ENCODE measurements at places on chromosomes 5 and 9.

DNA sequence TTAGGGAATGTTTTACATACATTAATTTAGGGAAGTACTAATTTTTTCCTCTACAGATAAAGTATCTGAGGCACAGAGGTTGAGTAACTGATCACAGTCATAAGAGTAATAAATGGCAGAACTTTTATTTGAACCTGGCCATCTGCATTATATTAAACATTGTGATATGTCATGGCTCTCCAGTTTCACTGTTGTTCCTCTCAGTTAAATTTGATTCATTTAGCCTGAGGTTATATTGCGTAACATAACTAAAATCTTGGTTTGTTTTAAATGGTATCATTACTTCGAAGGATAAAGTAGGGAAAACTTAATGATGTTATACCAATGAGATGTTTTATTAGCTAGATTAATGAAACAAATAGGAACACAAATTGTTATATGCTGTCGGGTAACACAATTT, 284.4 kb downstream of the KDM4C start:
- no peak for DNase-seq

DNA sequence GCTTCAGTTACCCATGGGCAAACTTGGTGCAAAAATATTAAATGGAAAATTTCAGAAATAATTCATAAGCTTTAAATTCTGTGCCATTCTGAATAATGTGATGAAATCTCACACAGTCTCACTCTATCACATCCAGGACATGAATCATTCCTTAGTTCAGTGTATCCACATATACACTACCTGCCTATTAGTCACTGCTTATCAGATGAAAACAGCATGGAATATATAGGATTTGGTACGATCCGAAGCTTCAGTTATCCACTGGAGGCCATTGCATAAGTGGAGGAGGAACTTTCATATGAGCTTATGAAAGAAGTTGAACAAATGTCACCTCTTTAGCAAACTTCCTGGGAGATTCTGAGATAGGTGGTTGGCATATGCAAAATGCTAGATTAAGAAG, 64.2 kb downstream of the GAPVD1 start:
- DNase-seq = no peak

- DNase-seq = no peak
These were observed 12.2 kb downstream of the IL9 start for GRCh38 chr5:135883441-135883840.

DNA sequence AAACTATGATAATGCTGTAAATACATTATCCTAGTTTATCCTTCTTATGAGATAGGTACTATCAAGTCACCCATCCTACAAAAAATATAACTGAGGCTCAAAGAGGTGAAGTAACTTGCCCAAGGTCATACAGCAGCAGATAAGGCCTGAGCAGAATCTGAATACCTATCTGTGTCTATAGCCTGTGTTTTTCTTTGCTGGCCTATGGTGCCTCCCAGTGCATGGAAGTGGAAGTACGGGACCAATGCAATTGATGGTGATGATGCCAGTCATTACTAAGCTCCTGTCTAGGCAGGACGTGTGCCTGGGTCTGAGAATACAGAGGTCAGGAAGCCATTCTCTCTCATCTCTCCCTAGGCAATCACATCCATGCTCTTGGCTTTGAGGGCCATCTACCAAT, 67.8 kb downstream of the FAT2 start:
- DNase-seq = no peak

- peak; percentile 33 for DNase-seq
These were observed 650 bp downstream of the ELP1 start for GRCh38 chr9:108933231-108933717.

DNA sequence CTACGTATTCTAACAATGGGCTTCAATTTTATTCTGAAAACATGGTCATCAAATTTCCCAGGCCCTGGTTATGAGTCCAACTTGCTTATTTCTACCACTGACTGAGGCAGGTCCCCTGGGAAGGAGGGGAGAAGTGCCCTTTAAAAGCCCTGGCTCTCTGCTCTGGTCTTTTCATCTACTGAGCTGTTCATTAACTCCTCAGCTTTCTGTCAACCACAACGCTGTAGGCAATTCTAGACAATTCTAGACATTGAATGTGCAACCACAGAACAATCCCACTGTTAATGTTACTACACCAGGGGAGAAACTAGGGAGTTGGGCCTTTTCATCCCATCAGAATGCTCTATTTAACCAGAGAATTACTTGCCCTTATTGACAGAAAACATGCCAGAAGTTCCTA, 10.0 kb downstream of the MOCS2 start:
- DNase-seq = no peak

- DNase-seq = no peak
These were observed at the start of gene HSDL2 for GRCh38 chr9:112380102-112380824. Gene HSDL2, plus strand, starts transcription at chr9:112380108. Its CDS starts 56 bp downstream, at chr9:112380164.

DNA sequence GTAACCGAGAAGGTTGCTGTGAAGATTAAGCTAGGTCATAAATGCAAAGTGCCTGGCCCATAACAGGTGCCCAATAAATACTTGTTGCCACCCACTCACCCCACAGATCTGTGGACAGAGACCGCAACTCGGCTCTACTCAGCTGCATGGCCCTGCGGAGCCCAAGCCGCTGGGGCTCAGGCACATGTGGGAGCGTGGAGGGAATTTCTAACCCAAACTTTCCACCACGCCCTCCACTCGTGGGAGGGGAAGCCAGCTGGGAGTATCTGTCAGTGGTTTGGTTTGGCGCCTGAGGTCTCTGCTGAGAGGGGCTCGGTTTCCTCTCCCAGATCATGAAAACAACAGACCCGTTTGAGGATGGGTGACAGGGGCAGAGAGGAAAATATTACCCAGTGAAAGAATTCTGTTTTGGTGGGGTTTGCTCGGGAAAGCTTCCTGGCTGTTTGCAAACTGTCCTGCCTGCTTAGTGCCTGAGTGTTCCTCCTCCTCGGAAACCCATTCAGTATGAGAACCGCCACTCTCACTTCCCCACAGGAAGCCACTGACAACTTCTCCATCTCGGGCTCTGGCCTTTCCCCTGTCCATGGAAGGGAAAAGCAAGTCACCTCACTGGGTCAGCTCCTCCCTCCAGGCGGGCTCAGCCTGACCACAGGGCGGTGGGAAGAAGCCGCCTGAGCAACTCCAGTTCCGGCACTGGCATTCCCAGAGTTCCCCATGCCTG, 60.1 kb downstream of the RGS3 start:
- DNase-seq = no peak

GRCh38 chr9:91677822-91678436, 254.3 kb upstream of the NFIL3 start:
- DNase-seq = no peak

DNA sequence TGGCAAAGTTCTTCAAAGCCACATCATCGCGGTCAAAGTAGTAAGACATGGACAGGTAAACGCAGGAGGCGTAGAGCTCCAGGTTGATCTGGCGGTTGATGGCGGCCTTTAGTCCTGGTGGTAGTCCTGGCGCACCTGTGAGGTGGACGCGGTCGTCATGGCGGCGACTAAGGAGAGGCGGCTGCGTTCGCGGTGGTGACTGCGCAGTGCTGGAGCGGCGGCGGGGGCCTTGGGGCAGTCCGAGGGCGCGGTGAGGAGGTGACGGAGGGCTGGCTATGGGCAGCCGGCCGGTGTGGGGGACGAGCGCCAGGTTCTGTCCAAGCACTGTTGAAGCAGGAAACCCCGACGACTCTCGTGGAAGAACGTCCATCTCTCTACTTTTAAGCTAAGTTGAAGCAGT, 136.8 kb downstream of the BASP1 start:
- no peak for DNase-seq

Data from putamen (tissue), 1 donor.